Stimulated activated CD8-positive, alpha-beta memory T cell treated with anti-CD3 and anti-CD28 coated beads, Interleukin-4, amount 100 ng/mL, for 4 hours (primary cell): ENCODE measurements at places on chromosomes 4 and X.

- DNase-seq: no peak
These were observed 11.9 kb downstream of the FSTL5 start for GRCh38 chr4:162151850-162152249.

GRCh38 chr4:169098969-169099690, 89.1 kb upstream of the CBR4 start:
- no peak for DNase-seq

GRCh38 chrX:119654112-119654531, 38.8 kb downstream of the SEPTIN6 start:
- DNase-seq: no peak

GRCh38 chr4:177171588-177171987, 138.1 kb upstream of the NEIL3 start:
- DNase-seq: no peak

DNA sequence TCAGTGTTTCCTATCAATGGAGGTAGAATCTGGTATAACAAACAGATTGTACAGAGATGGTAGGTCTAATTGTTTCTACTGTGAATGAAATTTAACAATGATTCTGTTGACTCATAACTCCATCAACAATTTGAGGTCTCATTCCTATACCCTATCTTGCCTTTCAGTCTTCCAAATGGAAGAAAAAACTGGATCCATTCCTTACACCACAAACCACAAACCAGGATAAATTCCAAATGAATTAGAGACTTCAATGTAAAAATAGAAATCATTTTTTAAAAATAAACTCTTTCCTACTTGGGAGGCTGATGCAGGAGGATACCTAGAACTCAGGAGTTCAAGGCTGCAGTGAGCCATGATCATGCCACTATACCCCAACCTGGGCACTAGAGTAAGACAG, 114.4 kb upstream of the WDR44 start:
- DNase-seq: no peak

GRCh38 chr4:185640811-185641675, 105.7 kb upstream of the PDLIM3 start:
- no peak for DNase-seq

- no peak for DNase-seq
These were observed 8.1 kb downstream of the SH3BP2 start for GRCh38 chr4:2800691-2801596.

GRCh38 chrX:103537871-103538387, 18.6 kb upstream of the RAB40A start:
- DNase-seq: no peak

GRCh38 chrX:100830547-100830946, 10.4 kb downstream of the CSTF2 start:
- DNase-seq: no peak

- no peak for DNase-seq
These were observed 1106.4 kb upstream of the INTU start for GRCh38 chr4:126526335-126526734.

DNA sequence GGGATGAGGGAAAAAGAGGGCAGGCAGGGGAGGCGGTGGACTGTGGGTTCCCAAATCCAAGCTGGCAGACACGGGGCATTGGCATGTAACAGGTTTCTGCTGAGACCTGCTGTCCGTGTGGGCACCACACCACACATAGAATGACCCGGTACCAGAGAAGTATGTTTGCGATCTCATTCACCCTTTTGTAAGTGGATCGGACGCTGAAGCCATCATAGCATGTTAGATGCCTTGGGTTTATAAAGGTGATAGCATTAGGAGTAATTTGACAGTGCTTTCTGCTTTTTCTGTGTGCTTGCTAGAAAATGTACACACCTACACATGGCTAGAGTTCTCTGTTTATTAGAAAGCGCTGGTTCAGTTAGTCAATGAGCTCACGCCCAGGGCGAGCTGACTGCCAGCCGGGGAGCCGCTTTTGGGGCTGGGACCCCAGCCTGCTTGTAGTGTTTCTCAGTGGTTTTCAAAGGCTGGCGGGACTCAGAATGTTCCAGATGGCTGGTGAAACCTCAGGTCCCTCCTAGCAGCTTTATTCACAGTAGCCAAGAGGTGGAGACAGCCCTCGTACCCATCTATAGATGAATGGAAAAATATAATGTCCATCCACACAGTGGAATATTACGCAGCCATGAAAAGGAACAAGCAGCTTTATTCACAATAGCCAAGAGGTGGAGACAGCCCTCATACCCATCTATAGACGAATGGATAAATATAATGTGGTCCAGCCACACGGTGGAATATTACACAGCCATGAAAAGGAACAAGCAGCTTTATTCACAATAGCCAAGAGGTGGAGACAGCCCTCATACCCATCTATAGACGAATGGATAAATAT, 579 bp downstream of the IL3RA start:
- no peak for DNase-seq

DNA sequence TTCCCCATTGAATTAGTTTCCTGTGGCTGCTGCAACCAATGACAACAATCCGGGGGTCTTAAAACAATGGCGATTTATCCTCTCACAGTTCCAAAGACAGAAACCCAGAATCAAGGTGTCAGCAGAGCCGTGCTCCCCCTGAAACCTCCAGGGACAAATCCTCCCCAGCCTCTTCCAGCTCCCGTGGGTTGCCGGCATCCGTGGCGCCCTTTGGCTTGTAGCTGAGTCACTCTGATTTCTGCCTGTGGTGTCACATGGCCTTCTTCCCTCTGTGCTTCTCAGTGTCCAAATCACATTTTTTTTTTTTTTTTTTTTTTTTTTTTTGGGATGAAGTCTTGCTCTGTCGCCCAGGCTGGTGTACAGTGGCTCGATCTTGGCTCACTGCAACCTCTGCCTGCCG, 64.5 kb upstream of the STX18 start:
- no peak for DNase-seq

- DNase-seq: no peak
These were observed 460.4 kb downstream of the PPARGC1A start for GRCh38 chr4:23429497-23429896.

GRCh38 chrX:50067435-50068284, 133.1 kb downstream of the AKAP4 start:
- no peak for DNase-seq

GRCh38 chr4:15410750-15411149, 17.1 kb upstream of the C1QTNF7 start:
- DNase-seq: no peak

- DNase-seq: no peak
These were observed 104.9 kb downstream of the RASGEF1B start for GRCh38 chr4:81366779-81367178.

- DNase-seq: no peak
These were observed 13.2 kb downstream of the SPOCK3 start for GRCh38 chr4:167221084-167221483.

GRCh38 chrX:108732630-108733321, 3.6 kb downstream of the IRS4 start:
- DNase-seq: no peak

DNA sequence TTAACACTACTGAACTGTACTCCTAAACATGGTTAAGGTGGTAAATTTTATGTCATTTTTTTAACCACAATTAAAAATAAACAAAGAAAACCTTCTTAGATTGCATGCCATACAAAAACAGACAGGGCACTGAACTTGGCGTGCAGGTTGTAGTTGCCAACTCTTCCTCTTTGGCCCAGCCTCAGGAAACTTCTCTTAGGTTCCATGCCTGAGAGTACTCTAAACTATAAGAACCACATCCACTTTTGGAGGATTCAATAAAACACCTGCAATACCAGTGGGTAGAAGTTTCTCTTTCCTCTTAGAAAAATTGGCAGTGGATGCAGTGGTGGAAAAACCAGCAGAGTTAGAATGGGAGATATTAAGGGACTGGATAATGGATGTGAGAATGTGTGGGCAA, 103.4 kb downstream of the LUZP4 start:
- DNase-seq: no peak

DNA sequence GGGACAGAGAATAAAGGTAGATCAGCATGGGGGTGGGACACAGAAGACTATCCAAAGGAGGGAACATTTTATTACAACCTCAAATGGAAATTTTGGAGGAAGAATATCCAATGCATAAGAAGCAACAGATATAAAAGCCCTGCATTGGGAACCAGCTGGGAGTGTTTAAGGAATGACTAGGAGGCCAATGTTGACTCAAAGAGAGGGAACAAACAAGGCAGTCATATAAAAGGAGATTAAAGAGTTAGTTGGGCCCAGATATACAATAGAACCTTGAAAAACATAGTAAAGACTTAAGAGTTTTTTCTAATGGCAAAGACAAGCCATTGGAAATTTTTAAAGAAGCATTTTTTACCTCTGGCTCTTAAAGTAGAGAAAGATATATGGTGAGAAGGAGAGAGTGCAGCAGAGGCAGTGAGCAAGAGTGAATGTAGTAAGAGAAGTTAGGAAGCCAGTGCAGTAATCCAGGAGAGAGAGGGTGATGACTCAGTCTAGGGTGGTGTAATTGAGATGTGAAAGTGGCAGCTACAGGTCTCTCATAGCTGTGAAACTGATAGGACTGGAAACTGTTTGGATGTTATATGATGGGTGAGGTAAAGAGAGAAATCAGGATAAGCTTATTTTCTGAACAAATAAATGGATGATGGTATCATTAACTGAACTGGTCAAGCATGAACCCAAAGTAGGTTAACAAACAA, 182.2 kb upstream of the ATOH1 start:
- no peak for DNase-seq

GRCh38 chr4:83558059-83558653, 22.2 kb downstream of the GPAT3 start:
- DNase-seq: no peak

- DNase-seq: no peak
These were observed 511.0 kb upstream of the KLHL4 start for GRCh38 chrX:87006561-87006960.

- DNase-seq: no peak
These were observed 186.7 kb downstream of the USP46 start for GRCh38 chr4:52472444-52472843.

DNA sequence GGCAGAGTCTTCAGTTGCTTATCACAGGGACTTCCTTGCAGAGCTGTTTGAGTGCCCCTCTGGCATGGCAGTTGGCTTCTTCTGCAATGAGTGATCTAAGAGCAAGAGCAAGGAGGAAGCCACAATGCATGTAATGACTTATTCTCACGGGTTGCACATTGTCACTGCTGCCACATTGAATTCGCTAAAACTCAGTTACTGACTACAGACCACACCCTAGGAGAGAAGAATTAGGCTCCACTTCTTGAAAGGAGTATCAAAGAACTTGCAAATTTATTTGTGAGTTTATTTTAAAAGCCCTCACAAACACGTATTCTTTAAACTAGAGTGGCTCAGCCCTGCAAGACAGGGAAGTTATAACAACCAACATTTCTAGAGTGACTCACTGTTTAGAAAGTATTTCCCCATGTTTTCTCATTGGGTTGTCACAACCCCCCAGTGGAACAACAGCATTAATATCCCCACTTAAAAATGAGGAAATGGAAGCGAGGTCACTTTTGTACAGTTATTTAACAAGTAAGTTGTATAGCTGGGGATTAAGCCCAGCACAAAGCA, 32.4 kb upstream of the RBPJ start:
- DNase-seq: no peak
